GM23338 (cell line): ENCODE measurements at places on chromosomes 1 and 21. TPM values are rescaled to one million over a fixed set of nuclear protein-coding genes. Genes with fewer than 3 reads are reported as not detected.

GRCh38 chr1:178161516-178161915, 67.6 kb downstream of the RASAL2 start:
- DNase-seq: no peak

GRCh38 chr1:115767403-115767802, 1.1 kb downstream of the CASQ2 start:
- DNase-seq: no peak

The GJA8 gene
- not detected in 2 replicates for total RNA-seq

- peak; percentile 33 for DNase-seq
These were observed 148.6 kb downstream of the GRIK3 start for GRCh38 chr1:36885540-36886357.

DNA sequence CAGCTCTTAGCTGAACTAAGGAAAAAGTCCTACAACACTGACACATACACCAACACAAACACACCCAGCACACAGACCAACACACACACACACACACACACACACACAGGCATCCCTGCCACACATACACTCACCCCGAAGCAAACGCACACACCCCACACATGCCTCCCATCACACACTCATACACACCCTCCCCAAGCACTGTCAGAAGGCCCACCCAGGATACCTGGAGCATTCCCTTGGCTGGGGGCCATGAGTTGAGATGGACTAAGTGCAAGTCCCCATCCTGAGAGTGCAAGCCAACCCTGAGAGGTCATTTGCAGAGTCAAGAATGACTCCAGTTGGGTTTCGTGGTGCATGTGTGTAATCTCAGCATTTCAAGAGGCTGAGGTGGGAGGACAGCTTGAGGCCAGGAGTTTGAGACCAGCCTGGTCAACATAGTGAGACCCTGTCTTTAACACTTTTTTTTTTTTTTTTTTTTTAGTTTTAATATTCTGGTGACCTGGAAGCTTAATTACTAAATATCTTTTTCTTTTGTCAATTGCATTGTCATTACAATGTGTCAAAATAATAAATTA, 117.3 kb downstream of the RHOU start:
- no peak for DNase-seq

The NUP210L gene
- not detected in 2 replicates for total RNA-seq

The RGSL1 gene
- not detected in 2 replicates for total RNA-seq

DNA sequence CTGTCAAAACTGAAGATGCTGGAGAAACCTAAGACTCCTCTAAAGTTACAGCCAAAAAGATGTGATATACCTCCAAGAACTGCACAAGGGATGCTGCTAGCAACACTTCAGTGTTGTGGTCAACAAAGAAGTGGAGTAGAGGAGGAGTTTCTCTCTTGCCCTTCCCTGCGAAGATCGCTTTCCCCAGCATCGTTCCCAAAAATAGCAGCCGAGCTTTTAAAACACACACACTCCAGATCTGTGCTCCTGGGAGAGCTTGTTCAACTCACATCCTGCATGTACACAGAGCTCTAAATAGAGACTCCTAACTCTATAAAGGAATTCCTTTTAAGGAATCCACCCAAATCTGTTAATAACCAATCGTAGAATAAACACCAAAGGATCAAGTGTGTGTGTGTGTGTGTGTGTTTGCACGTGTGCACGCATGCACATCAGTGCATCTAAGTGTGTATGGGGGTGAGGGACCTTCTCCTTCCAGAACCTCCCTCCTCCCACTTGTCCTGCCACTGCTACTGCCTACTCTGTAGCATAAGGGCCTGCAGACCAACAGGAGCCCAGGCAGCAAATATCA, 58.5 kb downstream of the PSMG1 start:
- DNase-seq: no peak

- no peak for DNase-seq
These were observed 26.5 kb upstream of the LRRC8C start for GRCh38 chr1:89606227-89606980.

DNA sequence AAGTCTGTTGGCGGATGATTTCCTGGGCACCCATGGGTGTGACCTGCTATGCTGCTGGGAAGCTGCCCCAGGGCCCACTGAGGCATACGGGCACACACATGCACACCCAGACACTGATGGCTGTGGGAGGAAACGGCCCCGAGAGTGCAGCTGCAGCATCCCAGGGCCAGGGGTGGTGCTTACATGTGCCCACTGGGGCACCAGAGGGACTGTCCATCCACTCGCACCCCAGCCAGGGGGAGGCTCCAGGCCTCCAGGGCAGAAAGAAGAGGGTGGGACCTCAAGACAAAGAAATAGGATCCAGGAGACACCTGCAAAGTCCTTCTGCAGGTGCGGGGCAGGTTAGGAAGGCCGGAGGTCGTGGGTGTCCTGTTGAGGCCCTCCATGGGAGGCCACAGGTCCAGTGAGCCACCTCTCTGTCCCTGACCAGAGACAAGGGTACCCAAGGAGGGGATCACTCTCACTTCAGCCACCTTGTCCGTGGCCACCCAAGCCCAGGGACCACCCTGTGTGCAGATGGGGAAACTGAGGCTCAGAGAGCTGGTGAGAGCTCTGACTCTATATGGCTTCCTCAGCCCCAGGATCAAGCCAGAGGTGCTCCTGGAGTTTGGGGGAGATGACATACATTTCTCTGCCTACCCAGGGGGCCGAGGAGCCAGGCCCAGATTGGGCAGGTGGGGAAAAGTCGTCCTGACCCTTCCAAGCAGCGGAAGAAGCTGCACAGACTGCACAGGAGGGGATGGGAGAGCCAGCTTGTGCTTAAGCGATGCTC, 57.1 kb downstream of the WNT9A start:
- no peak for DNase-seq

DNA sequence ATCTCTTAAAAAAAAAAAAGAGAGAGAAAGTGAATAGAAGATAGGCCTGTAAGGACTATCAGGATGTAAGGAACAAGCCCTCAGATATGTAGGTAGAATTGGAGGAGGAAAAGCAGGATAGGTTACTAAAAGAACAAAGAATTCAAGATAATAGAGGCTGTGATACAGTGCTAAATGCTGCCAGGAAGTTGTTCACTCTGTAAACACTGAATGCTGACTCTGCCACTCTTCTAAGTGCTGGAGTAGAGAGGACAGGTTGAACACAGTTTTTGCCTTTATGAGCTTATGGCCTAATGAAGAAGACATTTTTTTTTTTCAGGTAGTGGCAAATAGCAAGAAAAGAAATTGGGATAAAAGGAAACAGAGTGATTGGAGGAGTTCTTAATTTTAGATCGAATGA, 90.6 kb upstream of the ZNF678 start:
- no peak for DNase-seq

The LMX1A gene
- total RNA-seq: not detected in 2 replicates

The HRNR gene
- total RNA-seq: not detected in 2 replicates

The RGS16 gene
- total RNA-seq: 15.4 and 18.2 TPM in 2 replicates

GRCh38 chr1:24235921-24236788, 49.1 kb upstream of the IFNLR1 start:
- DNase-seq: peak; percentile 23

DNA sequence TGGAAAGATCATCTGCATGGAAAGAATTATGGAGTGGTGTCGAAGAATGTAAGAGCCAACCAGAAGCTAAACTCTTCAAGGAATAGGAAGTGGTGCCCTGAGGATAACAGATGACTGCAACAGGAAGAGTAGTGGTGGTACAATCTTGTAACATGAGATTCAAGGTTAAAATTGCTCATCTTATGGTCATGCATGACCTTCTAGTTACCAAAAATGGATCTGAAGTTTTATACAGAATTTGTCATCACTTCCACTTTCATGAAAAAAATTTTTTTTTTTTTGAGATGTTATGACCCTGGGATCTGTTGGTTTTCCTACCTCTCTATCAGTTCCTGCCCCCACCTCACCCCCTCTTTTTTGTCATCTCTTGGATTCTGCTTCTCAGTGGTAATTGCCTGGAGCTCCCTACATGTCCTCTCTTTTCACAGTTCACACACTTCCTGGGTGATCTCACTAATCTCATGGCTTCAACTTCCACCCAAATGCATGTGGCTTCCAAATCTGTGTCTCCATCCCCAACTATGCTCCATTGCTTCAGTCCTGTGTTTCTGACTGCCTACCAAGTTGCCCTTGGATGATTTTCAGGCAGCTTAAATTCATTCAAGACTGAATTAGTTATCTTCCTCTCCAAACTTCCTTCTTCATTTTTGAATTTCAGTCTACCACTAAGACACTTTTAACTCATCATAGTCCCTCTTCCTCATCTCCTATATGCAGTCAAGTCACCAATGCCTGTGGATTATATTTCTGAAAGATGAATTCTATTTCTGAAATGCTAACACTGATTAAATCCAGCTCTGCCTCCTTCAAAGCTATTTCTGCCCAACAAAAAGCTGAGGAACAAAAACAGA, 48.4 kb downstream of the SLAMF6 start:
- DNase-seq: no peak

DNA sequence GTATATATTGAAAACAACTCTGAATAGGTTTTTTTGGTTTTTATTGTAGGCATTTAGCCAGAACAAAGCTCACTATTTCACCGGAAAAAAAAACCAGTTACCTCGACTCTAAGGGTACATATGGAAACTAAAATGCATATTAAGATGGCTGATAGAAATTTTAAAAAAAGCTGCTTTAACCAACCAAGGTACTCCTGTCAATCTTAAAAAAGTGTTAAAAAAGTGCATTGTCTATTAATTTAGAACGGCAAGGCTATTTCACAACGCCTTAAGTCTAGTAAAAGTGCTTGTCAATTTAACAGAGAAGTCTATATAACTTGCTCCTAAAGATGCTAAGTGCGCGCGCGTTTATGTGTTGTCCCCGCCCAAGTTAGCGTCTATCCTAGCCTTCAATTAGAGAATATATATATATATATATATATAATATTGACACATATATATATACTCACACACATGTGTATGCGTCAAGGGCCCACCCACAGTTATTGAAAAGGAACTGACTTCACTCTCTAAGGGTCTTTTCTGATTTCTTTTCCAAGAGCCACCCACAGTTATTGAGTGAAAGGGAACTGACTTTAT, 934 bp downstream of the ASPM start:
- no peak for DNase-seq
